Hematopoietic multipotent progenitor cell treated with erythropoietin and hydrocortisone succinate and interleukin-3 and kit ligand, for 15 days (in vitro differentiated cells): ENCODE measurements at places on chromosomes 6 and 20.

DNA sequence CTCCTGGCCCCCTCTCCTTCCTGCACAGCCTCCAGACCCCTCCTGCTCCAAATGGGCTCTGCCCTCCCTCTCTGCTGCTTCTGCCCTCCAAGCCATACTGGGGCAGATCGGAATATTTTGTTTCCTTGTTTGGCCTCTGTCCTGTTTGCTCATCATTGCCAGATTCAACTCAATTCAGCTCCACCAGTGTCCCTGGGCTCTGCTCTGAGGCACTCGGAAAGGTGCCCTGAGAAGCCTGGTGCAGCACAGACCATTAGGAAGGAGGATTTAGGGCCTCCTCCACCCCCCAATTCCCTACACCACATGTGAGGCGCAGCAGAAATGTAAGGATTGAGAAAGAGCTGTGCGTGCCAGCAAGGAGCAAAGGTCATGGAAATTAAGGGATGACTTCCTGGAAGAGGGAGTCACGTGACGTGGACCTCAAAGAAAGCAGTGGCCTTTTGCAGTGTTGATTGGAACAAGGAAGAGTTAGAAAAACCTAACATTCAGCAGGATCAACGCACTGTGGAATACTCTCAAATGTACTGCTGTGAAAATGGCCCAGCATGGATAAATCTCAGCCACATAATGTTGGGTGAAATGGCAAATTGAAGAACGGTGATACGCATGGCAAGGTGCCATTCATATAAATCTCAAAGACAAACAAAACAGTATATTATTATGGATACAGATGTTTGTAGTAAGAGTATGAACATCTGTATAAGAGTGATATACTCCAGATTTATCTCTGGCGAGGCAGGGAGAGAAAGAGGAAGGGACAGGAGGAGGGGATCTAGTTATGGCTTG is 229.5 kb upstream of the RNF24 start:
- DNase-seq = no peak

- DNase-seq = no peak
Observed at GRCh38 chr20:15379681-15380296, 1042.4 kb upstream of the FLRT3 start.

DNA sequence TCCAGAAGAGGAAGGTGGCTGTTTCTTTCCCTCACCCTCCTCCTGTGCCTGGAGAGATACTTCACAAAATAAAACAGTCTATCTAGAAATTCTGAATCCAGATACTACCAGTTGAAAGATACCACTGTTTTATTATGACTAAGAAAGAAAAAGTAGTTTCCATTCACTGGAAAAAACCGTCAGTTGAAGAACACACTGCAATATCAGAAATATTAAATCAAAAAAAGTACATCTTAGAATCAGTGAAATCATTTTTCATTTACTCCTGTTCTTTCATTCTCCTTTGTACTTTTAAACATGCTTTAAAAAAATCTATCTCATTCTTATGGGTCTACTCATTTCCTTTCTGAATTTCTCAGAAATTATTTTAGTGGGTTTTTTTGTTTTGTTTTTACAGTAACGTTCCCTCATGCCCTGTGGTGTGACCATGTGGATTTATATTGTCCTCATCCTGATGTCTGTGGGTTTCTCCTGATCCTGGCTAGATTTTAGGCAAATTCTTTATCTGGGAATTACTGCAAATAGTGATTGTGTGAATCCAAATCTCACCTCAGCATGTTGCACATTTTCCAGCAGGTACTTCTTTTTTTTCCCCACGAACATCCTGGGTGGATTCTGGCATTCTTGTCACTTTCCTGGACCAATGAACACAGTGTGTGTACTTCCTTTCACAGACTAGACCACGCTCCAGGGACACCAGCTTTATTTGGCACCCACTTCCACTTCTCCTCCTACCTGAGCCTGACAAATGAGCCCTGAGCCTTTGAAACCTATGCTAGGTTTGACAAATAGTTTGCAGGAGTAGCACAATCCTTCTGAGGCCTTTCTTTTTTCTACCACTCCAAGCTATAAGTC is 114.0 kb upstream of the LAMP5 start:
- no peak for DNase-seq

- no peak for DNase-seq
Observed at GRCh38 chr20:38040276-38040675, 6.7 kb downstream of the RPRD1B start.

GRCh38 chr6:26379740-26380139 is 3.2 kb upstream of the BTN2A2 start:
- DNase-seq = no peak

GRCh38 chr6:35376281-35376680 is 33.9 kb downstream of the PPARD start:
- DNase-seq = no peak
